Neural crest cell (in vitro differentiated cells): ENCODE measurements at places on chromosomes 1 and 21.

- DNase-seq: no peak
Measured at GRCh38 chr1:107247679-107248078, 106.8 kb downstream of the NTNG1 start.

- DNase-seq: no peak
Measured at GRCh38 chr1:216814576-216815259, 91.5 kb upstream of the ESRRG start.

- DNase-seq: no peak
Measured at GRCh38 chr21:38956521-38956855, 150.8 kb downstream of the ETS2 start.

DNA sequence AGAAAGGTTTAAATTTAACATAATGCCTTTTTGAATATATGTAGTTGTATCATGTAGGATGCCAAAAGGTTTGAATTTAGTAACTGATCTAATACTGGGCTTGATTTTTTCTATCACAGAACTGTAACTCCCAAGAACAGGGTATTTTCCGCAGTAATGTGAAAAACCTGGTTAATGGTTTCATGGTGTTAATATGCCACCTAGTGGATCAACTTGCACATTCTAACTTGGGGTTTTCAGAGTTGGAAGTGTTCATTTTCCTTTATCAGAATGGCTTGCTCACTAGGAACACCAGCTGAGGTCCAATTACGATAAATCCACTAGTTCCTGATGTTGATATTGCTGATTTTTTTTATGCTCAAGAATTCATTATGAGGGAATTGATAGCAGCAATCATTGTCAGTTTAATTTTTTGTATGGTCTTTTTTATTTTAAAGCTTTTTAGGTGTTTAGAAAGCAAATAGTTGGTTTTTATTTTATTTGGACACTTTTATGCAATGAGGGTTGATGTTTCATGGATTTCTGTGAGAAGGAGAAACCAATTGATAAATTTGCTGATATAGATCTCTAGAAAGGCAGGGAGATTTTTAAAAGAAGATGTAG is 157.2 kb downstream of the PLA2G4A start:
- DNase-seq: peak; percentile 8

DNA sequence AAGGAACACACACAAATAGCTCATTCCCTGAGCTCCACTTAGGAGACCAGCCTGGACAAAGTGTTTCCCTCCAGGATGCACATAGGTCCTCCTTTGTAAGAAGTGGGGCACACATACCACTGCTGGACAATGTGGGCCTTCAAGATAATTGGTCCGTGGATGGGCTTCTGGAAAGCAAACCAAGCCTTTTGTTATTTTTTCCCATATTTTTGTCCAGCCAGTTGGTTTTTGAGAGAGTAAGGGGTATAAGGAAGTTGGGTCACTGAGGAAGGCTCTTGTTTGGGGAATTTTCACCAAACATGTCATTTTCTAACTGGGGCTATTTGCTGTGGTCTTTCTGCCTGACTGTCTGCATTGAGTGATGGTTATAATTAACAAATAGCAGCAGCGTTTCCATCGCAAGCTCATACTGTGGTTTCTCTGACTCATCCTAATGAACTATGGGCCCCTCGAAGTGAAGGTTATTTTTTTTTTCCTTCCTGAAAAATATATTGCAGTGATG is 306.3 kb upstream of the DUSP10 start:
- no peak for DNase-seq

GRCh38 chr1:66351913-66352312 is 182.0 kb upstream of the SGIP1 start:
- no peak for DNase-seq

GRCh38 chr1:206829875-206830274 is 35.5 kb upstream of the IL20 start:
- DNase-seq: no peak

GRCh38 chr1:199545780-199546179 is 481.7 kb upstream of the NR5A2 start:
- DNase-seq: no peak

GRCh38 chr21:41953831-41954653 is at the start of gene C2CD2:
Gene C2CD2, minus strand, starts transcription at chr21:41954018. Its CDS starts 370 bp downstream, at chr21:41953648.
- peak; percentile 37 for DNase-seq

DNA sequence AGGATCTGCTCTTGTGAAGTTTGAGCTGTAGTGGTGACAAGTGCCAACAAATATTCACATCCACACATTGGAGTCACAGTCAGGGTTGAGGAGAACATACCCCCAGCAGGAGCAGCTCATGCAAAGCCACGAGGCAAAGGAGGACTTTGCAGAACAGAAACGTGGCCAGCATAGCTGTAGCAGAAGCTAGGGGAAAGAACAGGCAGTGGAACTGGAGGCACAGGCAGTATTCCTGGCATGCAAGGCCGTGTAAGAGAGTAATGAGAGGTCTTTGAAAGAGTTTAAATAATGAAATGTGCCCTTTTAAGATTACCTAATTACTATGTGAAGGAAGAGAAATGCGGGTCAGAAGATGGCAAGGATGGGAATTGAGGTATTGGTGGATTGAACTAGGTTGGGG is 40.9 kb upstream of the IKBKE start:
- no peak for DNase-seq

- no peak for DNase-seq
Measured at GRCh38 chr1:116268211-116268610, 104.8 kb upstream of the ATP1A1 start.

GRCh38 chr21:44382536-44382935 is 29.1 kb downstream of the TRPM2 start:
- DNase-seq: no peak

DNA sequence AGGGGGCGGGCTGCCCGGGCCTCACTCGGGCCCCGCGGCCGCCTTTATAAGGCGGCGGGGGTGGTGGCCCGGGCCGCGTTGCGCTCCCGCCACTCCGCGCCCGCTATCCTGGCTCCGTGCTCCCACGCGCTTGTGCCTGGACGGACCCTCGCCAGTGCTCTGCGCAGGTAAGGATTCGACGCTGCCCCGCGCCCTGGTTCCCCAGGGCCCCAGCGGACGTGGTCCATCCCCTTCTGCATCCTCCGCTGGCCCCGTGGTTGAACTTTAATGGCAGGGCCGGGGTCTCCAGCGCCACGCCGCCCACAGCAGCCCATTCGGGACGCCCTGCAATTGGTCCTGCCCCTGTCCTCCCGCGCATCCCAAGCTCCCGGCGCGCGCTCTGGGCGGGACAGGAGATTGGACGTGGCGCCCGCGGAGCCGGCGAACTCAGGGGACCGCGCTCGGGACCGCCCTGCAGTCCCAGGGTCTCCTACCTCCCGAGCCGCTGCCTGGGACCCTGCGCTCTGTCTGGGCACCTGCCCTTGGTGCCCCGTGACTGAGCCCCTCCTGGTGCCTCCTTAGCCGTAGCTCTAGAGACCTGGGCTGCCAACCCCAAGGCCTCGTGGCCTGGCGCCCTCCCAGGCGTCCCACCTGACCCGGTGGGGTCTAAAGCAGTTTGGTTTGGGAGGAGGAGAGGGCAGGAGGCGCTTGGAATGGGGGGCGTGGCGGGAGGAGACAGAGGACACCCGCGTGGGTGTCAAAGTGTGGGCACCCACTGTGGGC is at the start of gene ALPL:
TSS of gene ALPL (plus strand) at position 73 of the 762 bp plus-strand sequence. CDS start 44,659 bp downstream, outside the sequence.
- no peak for DNase-seq

DNA sequence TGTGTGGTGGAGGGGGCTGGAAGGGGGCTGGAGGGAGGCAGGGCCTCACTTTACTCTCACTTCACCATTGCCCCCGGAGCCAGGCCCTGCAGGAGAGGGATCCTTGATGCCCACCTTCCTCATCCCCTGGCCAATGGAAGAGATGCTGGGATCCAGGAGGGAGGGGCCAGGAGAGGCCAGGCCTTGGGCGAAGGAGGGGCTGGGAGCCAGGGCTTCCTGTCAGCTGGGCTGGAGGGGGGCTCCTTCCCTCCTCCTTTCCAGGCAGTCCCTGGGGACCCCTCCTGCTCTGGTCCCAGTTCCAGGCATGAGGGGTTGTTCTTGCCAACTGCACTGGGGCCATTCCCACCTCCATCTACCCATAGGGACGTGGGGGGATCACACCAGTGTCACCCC is 5.7 kb downstream of the AHDC1 start:
- DNase-seq: no peak

DNA sequence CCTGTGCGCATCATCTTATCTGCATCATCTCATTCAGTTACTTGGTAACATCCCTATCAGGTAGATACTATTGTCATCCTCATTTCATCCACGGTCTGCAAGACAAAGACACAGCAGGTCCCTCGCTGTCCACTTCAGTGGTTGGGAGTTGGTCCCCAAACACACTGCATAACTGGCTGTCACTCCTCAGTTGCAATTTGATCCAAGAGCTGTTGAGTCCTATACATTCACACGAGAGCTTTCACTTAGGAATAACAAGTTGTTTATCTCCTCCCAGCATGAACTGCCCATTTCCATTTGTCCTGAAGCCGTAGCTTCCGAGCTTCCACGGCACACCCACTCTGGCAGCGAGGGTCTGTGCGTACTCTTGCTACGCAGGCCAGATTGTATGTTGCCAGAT is 472.0 kb downstream of the CAMTA1 start:
- no peak for DNase-seq

DNA sequence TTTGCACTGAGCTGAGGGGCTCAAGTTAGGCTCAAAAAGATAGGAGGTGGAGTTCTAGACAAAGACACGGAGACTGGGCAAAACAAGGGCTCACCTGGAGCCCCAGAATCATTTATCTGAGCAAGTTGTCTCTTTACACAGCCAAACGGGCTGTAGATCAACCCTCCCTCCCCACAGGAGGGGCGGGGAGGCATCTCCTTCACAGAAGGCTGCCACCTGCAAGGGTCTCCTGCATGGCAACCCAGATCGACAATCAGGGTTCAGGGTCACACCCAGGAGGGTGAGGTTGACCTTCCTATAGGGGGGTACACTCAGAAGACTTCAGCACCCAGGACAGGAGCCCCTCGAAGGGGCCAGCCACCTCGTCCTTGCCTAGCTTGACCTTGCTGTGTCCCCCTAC is 84.0 kb downstream of the CD247 start:
- DNase-seq: no peak

GRCh38 chr1:217946511-217946910 is 315.4 kb downstream of the SPATA17 start:
- DNase-seq: no peak

GRCh38 chr1:232704694-232705680 is 75.1 kb upstream of the SIPA1L2 start:
- DNase-seq: no peak

GRCh38 chr1:15339570-15339969 is 70.1 kb upstream of the EFHD2 start:
- DNase-seq: no peak

GRCh38 chr1:176178316-176178715 is 28.8 kb downstream of the COP1 start:
- DNase-seq: no peak

DNA sequence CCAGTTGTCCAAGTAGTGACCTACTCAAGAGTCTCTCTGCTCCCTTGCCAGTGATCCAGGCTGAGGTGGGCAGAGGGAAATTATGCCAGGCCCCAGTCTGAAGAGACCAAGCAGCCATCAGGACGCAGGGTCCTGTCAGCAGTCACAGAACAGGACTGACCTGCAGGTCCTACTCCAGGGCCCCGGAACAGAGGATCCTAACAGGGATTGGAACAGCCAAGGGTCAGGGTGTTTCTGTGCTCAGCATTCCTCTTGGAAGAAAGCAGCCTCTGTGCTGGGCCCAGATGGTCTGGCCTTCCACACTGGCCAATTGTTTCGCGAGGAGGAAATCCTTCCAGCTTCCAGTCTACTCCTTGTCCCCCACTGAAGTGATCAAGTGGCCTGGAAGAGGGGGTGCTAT is 41.6 kb upstream of the USP1 start:
- DNase-seq: peak; percentile 21

- DNase-seq: no peak
Measured at GRCh38 chr21:36079010-36079649, 9.3 kb downstream of the CBR1 start.

DNA sequence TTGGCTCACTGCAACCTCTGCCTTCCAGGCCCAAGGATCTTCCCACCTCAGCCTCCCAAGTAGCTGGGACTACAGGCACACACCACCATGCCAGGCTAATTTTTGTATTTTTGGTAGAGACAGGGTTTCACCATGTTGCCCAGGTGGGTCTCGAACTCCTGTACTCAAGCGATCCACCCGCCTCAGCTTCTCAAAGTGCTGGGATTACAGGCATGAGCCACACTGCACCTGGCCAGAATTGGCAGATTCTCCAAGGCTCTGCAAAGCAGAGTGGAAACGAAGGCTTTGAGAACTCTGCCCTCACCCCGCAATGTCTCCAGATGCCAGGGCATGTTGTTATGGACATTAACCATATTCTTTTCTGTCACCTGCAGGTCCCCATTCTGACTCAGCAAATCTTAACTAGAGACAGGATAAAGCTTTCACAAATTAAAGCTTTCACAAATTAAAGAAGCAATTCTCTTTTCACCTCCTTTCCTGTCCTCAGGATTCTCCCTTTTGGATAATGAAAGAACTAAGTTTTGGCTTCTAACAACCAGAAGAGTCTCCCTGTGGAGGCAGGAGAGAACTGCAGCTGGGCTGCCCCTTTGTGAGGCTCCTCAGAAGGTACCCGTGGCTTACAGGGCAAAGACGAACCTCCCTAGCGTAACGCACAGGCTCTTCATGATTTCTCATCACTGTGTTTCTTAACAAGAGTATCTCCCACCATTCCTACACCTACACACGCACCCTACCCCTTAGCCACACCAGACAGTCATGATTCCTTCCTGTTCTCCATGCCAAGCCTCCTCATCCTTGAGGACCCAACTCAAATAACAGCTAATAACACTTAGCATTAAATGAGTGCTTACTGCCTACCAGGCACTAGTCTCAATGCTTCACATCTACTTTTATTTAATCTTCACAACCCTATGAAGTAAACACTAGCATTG is 29.8 kb downstream of the GPA33 start:
- no peak for DNase-seq

DNA sequence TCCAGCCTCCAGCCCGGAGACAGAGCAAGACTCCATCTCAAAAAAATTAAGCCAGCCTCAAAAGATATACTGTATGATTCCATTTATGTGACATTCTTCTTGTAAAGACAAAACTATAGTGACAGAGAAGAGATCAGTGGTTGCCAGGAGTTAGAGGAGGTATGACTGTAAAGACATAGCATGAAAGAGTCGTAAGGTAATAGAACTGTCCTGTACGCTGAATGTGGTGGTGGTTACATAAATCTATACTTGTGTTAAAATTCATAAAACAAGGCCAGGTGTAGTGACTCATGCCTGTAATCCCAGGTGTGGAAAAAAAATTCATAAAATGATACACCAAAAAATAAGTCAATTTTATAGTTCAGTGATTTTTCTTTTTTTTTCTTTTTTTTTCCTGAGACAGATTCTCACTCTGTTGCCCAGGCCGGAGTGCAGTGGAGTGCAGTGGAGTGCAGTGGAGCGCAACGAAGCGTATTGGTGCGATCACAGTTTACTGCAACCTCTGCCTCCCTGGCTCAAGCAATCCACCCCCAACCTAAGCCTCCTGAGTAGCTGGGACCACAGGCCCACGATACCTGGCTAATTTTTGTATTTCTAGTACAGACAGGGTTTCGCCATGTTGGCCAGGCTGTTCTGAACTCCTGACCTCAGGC is 84.9 kb upstream of the CXADR start:
- DNase-seq: no peak

DNA sequence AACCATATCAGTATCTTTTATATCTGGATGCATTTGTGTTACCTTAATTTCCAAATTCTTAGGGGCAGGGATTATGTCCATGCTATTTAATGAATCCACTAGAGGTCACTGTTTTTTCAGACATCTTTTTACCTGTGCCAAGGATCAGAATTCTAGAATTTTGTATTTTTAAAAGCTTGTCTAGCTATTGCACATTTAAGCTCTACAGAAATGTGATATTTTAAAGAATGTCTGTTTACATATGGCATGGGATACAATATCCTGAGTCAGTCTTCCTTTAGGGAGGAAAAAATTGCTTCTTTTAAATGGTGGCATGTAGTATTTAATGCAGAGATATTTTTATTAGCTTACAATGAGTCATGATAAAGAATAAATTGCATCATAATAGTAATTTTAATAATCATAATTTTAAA is 11.3 kb downstream of the RPAP2 start:
- no peak for DNase-seq
